ENCODE measurements at places on chromosomes 7 and 10. TPM values are rescaled to one million over a fixed set of nuclear protein-coding genes. Genes with fewer than 3 reads are reported as not detected.

GRCh38 chr7:34165927-34166550 lies 260.7 kb downstream of the BMPER start:
- DNase-seq: peak; percentile 7

- no peak for DNase-seq
Measured at GRCh38 chr10:8321990-8322389, 267.5 kb downstream of the GATA3 start.

- DNase-seq: no peak
Measured at GRCh38 chr7:24051651-24052050, 232.3 kb upstream of the NPY start.

The ACTR1A gene
- total RNA-seq: 94.2 TPM

The AKR1D1 gene
- total RNA-seq: 0.10 TPM

DNA sequence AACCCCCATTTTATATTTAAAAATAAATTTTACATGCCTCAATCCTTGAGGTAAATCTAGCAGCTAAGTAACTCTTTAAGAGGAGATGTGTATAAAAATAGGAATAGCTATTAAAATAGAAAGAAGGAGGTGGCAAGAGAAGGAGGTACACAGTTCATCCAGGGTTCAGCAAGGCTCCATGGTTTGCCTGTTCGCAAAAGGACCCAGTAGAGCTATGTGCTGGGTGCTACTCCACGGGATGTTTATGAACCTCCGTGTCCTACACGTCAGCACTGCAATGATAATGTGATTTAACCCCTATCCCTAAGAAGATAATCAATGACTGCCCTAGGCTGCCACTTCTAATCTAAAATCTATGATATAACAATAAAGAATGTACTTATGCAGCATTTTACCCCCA lies 926 bp upstream of the DENND11 start:
- no peak for DNase-seq
